Activated CD4-positive, alpha-beta T cell treated with anti-CD3 and anti-CD28 coated beads for 36 hours (primary cell): ENCODE measurements at places on chromosomes 2 and 18.

DNA sequence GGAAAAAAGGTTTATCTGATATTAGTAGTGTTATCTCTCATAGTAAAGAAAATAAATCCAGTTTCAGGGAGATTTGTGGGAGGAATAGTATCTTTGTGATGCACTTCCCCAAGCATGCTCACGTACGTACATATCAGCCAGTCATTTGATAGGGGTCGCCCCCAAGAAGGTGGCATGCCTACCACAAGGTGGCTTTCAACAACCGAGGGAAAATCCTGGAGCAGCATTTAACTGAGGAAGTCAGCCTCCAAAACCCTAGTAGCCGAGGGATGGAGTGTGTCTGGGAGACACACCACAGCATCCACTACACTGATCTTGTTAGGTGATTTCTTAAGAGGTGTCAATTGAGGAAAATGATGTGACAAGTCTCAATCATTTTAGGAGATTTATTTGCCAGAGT lies 623.9 kb downstream of the NYAP2 start:
- no peak for DNase-seq

- DNase-seq, result peak; percentile 30
These were observed 709 bp downstream of the UGP2 start for GRCh38 chr2:63842149-63843061.

DNA sequence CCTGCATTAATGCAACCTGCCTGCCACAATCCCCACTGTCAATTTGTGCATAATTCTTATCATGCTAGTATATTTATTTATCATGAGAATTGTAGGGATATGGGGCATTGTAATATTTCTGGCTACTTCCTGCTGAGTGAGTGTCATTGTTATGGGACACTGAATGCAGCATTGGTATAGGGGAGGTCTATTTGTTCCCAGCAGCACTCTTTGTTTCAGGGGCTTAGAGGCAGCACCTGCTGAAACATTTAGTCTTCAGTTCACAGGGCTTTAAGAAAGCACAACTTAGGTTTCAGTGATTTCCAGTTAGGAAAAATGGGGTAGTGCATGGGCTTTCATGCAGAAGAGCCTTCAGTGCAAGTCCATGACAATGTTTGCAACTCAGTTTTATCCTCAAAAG lies 23.6 kb downstream of the SULT1C3 start:
- no peak for DNase-seq

GRCh38 chr2:4139731-4140130 lies 436.4 kb downstream of the DCDC2C start:
- no peak for DNase-seq

DNA sequence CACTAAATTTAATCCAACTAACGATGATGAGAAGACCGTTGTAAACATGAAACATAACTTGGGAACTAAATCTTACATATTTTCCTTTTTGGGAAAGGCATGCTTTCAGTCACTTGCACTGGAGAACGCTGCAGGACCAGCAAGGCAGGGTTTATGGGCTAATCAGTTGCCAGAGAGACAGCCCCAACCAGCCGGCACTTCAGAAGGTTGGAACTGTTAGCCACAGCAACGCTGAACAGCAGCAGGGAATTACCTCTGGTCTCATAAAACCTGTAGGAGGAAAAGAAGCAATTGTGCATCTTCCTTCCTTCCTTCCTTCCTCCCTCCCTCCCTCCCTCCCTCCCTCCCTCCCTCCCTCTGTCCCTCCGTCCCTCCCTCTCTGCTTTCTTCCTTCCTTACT lies 33.9 kb upstream of the SIX2 start:
- DNase-seq, result no peak

GRCh38 chr2:179682756-179683155 lies 178.7 kb downstream of the ZNF385B start:
- no peak for DNase-seq

- DNase-seq, result no peak
These were observed 45.0 kb upstream of the EML4 start for GRCh38 chr2:42124011-42124785.

- DNase-seq, result no peak
These were observed 12.9 kb upstream of the SLC66A3 start for GRCh38 chr2:11142330-11142729.

- DNase-seq, result no peak
These were observed 54.0 kb downstream of the PELI1 start for GRCh38 chr2:64090264-64090663.

DNA sequence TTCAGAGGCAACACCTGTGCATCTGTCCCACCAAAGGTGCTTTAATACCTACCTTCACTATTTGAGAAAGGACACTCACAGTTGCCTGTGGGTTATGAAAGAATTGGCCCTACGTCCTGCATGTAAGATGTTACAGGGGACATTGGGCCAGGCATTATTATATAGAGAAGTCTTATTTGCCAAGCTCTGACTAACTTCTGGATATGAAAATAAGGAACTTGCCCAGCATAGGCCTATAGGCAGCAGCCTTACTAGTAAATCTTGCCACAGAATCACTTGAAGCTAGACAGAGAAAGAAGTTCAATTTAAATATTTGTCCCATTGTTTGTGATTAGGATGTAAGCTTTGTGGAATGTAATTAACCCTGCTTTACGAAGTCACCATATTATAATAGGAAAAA lies 41.7 kb downstream of the NLRC4 start:
- no peak for DNase-seq

DNA sequence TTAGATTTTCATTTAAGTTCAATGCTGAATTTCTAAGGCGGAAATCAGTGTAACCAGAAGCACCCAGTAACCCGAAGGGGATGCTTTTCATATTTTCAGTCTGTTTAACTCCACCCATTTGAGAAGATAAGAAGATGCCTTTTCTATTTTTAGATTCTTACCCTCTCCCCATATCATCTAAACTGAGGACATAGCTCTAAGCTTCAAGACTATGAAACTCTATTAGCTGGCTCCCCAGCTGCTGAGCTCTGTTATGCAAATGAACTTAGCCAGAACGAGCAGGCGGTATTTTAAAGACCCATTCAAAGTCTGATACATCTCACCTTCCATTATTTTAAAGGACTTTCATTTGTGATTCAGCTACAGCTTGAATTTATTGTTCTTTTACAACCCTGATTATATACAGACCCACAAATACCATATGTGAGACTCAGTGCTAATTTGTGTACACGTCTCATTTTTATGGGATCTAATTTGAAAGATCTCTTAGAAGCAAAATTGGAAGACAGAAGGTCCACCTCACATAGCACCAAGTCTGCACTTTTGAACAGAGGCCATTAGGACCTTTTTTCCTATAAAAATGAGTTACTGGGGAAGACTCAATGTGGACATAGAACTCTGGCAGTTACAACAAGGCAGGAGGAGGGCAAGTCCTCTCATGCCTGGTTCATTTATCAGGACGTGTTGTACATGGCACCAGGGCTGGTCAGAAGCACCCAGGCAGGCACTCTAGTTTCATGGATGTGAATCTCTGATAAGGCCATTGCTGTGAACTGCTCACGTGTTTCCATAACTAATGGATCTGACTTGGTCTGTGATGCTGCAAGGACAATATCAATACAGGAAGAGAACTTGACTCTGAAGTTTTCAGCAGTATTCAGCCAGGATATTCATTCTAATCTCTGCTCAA lies 16.3 kb downstream of the CDC42EP3 start:
- DNase-seq, result no peak

- DNase-seq, result no peak
These were observed 210.0 kb upstream of the RASGRP3 start for GRCh38 chr2:33266467-33266866.

GRCh38 chr18:44716697-44717163 lies 36.0 kb downstream of the SETBP1 start:
- peak; percentile 59 for DNase-seq

DNA sequence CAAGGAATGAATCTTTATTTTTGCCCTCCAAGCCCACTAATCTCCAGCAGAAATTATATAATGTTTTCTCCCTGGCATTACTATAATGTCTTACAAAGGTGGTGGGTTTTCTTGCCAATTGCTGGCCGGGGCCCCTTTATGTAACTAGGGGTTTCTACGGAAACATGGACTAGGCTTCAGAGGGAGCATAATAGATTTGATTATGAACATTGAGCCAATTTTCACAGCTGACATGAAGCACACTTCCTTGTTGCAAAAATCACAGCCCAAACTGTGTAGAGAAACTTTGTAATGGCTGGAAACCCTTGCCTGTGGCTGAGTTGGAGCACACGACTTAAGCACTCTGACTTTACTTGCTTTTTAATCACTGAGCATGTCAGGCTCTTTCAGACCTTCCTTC lies 3.8 kb upstream of the CYRIA start:
- DNase-seq, result no peak
